ENCODE measurements at places on chromosomes 4 and X.

GRCh38 chr4:156197216-156197615 is 243.6 kb upstream of the CTSO start:
- no peak for DNase-seq

DNA sequence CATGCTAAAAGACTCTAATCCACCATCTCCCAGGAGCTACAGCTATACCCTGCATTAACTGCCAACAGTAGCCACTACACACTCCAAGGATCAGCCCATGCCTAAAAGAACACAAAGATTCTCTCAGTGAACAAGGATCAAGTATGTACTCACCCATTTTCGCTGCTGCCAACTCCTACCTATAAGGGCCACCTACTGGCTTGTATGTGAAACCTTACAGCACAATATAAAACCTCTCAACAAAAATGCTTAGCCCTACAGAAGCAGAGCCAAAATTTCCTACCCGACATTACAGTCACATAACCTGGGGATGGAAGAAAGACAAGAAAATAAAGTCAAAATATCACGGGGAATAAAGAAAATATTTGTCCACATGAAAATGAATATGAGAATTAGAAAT is 562.8 kb upstream of the POU3F4 start:
- DNase-seq: no peak

DNA sequence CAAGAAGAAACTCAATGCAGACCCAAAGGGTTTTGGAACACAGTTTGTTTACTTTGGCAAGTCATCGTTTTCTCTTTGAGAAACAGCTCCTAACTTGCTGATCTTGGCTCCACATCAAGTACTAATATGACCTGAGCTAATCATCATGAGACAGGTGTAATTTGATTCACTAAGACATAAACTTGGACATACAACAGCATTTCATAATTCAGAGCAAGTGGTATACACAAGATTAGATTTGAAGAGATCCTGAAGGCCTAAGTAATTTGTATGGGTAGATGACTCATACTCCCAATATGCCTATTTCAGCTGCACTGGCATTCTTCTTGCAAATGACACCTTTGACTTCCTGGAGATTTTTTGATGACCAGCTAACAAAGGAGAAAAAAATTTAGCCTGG is 1521.7 kb downstream of the RPA4 start:
- no peak for DNase-seq

- no peak for DNase-seq
Measured at GRCh38 chr4:113996599-113997177, 17.2 kb upstream of the ARSJ start.

- DNase-seq: no peak
Measured at GRCh38 chr4:34633241-34633640, 1611.1 kb downstream of the ARAP2 start.

DNA sequence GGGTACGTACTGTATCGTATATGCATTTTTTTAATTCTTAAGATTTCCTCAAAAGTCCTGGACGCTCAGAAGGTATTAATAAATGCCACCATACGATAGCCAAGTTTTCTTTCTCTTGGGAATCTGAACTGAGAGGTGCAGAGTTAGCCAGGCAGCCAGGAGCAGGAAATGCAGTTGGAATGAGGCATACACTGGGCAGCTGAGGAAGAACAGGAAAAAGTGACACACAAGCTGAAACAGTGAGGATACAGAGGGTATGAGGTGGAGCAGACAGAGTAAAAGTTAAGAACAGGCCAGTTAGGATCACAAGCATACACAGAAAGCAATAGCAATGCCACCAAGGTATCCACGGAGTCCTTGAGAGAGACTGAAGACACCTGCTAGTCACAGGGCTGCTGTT is 13.4 kb downstream of the UFSP2 start:
- no peak for DNase-seq

- no peak for DNase-seq
Measured at GRCh38 chr4:152073351-152074087, 312.7 kb upstream of the GATB start.

DNA sequence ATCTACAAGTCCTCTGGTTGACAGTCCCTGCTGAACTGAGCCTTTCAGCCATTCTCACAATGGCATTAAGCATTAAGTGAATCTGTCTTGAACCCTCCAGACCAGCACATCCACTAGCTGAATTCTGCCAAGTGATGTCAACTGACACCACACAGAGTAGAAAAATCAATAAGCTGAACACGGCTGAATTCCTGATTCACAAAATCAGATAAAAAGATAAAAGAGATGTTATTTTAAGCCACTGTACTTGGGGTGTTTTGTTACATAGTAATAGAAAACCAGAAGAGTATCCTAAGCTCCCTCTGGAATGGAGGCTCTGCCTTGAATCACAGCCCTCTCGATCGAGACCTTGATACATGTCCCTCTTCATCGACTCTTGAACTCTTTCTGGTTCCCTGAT is 336.5 kb downstream of the DMD start:
- DNase-seq: no peak

DNA sequence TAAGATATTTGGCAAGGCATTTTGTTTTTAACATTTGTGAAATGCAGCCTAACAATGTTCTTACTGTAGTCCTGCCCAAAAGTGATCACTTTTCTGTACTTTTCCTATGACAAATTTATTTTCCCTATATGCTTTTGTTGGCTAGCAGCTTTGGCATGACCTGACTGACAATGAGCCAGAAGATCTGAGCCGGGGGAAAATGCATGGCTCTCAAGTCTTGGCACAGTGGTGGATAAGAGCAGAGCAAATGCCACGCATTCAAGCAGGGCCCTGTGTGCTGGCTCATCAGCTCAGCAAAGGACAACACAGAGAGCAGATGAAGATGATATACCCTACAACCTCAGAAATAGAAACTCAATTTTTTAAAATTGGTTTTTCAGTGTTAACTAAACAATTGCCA is 187.3 kb downstream of the ANAPC10 start:
- DNase-seq: no peak

Data from activated CD4-positive, CD25-positive, alpha-beta regulatory T cell treated with anti-CD3 and anti-CD28 coated beads, Interleukin-2, amount 50 U/mL, for 72 hours (primary cell).